ENCODE measurements at places on chromosomes 7 and 10.
A peak's percentile ranks its signal among the peaks of the same experiment; 100 is the strongest.

GRCh38 chr7:1087952-1088920 is at the start of gene GPER1:
Gene GPER1 (plus strand): TSS chr7:1088113. CDS start chr7:1091729, 3,616 bp downstream.
- peak; percentile 82 for DNase-seq

GRCh38 chr10:100004805-100005510 is 4.8 kb downstream of the DNMBP start:
- no peak for DNase-seq

DNA sequence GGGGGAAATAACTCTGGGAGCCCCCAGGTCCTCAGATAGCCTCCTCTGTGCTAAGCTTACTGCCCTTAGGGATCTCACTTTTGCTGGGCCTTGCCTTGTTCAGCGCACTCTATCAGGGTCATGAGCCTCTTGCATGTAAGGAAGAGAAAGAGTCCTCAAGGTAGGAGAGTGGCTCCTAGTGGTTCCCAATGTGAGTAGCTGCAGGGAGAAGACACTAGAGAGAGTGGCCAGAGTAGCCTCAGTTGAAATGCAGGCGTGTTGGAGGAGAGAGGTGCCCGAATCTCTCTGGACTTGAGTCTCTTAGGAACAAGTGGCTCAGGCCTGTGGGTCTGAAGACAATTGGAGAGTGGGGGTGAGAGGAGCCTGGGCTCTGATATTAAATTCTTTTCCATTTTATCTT is 94.3 kb upstream of the SORCS3 start:
- DNase-seq, result no peak

DNA sequence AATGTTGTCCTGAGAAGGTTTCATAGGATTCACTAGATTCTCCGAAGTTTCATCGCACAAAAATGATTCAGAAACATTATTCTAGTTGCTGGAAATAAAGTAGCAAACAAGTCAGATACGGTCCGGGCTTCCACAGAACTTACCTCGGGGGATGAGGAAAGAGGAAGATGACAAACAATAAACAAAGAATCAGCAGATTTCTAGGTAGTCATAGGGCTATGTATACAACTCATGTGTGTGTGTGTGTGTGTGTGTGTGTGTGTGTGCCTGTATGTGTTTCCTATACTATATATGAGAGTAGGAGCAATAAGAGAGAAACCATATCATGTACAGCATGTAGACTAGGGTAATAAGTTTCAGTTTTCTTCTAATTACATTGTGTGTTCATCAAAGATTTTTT is 16.5 kb downstream of the TMEM236 start:
- DNase-seq, result no peak

DNA sequence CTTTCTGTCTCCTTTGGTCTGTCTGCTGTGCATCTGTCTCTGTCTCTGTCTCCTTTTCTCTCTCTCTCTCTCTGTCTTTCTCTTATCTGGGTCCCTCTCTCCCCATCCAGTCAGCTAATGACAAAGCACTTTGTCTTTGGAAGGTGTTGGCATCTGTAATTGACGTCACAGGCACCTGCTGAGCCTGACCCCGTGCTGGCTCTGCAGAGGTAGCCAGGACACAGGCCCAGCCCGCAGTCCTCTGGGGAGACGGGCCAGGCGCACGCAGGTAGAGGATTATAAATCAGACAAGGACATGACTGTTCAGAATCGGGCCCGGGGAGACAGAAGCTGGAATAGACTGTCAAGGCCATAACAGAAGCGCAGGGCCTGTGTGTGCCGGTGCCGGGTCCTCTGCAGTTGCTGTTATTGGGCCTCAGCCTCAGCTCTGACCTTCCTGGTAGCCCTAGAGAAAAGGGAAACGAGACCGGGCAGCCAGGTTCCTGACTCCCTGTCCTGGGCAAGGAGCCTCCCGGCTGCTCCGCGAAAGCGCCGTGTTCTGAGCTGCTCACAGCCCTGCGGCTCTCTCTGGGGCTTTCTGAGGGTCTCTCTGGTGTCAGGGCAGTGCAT is 10.7 kb upstream of the PSMG3 start:
- no peak for DNase-seq

DNA sequence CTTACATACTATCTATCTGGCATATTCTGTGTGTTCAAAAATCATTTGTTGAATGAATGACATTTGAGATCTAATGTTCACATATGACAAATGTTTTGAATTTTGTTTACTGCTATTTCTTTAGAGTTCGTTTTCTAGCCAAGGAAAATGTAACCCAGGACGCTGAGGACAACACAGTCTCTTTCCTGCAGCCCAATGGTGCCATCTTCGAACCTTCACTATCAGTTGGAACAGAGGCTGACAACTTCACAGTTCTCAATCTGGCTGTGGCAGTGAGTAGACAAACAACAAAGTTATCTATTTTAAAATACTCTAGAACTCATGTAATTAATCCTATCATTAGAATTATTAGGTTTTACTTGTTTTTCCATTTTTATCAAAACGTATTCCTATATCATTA is 22.5 kb downstream of the CD36 start:
- DNase-seq, result no peak

- no peak for DNase-seq
Measured at GRCh38 chr7:118531566-118531965, 307.1 kb downstream of the ANKRD7 start.

DNA sequence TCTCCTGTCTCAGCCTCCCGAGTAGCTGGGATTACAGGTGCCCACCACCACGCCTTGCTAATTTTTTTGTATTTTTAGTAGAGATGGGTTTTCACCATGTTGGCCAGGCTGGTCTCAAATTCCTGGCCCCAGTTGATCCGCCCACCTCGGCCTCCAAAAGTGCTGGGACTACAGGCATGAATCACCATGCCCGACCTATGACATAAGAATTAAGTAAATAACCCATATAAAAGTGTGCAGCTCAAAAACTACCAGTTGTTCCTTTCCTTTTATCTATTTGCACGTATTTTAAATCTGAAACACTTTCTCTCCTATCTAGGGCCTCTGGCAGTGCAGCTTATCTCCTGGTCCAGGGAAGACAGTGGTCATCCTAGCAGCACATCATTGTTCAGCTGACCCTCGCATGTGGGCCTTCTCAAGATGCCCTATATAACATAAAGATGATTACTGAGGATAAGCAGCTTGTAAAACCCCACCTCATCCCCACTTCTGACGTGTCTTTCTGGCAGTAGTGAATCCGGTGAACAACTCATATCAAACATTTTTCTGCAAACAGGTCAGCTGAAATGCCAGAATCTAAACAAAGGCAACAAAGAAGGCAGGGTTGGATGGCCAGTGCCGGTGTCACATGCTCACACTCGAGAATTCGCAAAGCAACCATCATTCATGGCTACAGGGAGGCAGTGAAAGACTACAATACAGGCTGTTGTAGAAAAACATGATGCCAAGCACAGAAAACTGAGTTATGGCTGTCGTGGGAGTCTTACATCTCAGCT is 36.0 kb upstream of the KCNIP2 start:
- no peak for DNase-seq
